SJCRH30 (cell line): ENCODE measurements at places on chromosomes 3 and 15.

DNA sequence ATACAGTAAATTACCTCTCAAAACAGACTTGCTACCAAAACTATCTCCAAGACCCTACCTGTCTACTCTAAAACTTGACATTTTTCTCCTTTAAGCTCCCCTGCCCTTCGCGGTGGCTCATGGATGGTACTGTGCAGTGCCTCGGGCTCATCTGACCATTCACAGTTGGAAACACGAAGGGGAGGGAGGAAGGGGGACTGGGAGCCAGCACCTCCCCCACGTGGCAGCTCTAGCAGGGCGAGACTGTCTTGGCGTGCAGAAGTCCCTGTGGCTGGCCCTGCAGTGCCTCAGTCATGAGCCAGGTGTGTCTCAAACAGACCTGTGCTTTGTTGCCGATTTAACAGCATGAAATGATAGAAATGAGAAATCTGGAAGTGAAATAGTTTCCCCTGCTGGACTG lies 372.0 kb downstream of the GABRG3 start:
- DNase-seq: no peak

GRCh38 chr15:92883163-92883875 lies 16.8 kb upstream of the CHD2 start:
- DNase-seq: peak; percentile 43

DNA sequence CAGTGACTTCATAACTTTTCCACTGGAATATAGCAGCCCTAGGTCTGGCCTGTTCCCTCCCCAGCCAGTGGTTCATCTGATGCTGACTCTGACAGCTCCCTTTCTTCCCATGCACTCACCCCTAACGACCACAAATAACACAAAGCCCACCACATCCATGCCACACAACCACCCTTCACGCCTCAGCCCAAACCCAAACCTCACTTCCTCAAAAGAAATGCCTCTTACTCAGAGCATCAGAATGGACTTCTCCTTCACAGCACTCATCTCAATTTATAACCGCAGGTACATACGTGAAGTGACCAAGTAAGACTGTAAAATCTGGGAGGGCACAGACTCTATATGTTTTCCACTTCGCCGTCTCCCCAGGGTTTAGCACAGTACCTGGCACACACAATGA lies 1.1 kb downstream of the RBSN start:
- no peak for DNase-seq

GRCh38 chr3:119809249-119810017 lies 27.5 kb downstream of the NR1I2 start:
- no peak for DNase-seq

DNA sequence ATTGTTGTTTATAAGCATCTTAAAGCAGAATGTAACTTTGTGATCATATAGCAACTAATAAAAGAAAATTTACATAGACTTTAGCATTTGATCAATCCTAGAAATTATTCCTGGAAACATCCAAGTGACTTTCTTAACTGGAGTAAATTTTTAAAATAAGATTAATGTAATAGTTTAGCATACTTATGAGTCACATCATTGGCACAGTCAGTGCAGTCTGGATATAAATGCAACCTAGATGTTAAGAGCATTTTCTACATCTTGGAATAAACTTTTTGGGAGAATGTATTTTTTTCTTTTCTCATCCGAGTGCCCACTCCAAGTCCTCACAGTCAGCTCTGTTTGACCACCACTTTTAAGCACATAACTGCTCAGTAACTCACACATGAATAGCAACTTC lies 324.6 kb upstream of the PLSCR5 start:
- no peak for DNase-seq

GRCh38 chr3:87167628-87168456 lies 59.3 kb upstream of the CHMP2B start:
- DNase-seq: peak; percentile 37

GRCh38 chr3:155369735-155370134 lies 76.3 kb upstream of the STRIT1 start:
- DNase-seq: no peak

DNA sequence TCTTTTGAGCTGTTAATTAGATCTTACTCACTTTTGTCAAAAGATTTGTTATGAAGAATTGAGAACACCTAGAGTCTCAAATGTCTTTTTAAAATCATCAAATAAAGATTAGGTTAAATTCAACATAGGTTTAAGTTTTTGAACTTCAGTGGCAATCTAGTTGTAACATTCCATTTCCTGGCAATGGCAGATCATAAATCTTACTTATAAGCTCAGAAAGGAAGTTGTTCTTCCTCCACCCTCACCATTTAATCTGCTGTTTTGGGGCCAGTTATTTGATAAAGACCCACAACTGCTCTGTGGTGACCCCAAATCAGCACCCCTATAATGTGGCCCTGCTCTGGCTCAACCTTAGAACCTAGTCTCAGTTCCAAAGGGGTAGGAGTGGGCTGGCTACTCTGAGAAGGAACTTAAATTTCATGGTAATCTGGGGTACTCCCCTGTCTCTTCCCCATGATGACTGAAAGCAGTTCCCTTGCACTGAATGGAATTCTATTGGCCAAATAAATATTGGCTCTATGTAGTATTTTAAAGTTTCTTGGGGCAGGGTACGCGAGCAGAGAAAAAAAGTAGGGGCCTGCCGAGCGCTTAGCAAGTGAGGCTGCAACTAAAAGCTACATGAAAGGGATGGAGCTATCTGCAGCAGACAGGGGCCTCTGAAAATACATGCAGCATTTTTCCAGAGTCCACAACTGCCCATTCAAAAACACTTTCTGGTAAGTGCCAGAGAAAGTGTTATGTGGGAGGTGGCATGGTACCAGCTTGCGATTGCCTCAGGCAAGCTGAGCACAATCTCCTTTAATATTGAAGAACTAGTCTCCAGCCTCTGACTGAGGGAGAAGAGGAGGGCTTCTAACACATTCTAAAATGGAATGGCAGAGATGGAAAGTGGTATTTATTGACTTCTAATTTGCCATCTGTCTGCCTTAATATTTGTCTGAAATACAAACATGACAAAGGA lies 103.6 kb upstream of the RASGRP1 start:
- no peak for DNase-seq

- no peak for DNase-seq
These were observed 93.2 kb upstream of the CCDC80 start for GRCh38 chr3:112734171-112734570.
